ENCODE measurements at places on chromosomes 3 and 15.
A peak's percentile ranks its signal among the peaks of the same experiment; 100 is the strongest.

- no peak for DNase-seq
These were observed 13.1 kb upstream of the LRTM1 start for GRCh38 chr3:54940971-54941370.

GRCh38 chr3:17444865-17445264, 297.6 kb downstream of the TBC1D5 start:
- DNase-seq = no peak

GRCh38 chr15:66112388-66112787, 141.2 kb downstream of the MEGF11 start:
- no peak for DNase-seq

GRCh38 chr3:55074796-55075195, 146.9 kb upstream of the LRTM1 start:
- no peak for DNase-seq

GRCh38 chr3:11392014-11392859, 120.0 kb downstream of the ATG7 start:
- DNase-seq = no peak

- no peak for DNase-seq
These were observed 76.8 kb downstream of the ATP2B2 start for GRCh38 chr3:10428406-10429091.

DNA sequence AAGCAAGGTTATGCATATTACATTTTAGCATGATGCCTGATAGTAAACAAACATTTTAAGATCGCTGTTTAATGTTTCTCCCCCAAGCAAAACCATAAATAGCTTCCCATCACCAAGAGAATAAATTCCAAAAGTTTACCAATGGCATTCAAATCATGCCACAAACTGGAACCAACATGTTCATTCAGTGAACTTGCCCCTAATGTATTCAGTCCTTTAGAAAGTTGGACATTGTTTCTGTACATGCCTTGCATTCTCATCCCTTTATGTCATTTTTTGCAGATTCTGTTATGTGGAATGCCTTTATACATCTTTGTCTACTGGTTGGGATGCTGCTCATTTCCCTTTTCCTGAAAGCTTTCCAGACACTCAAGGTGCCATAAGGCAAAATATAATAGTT, 105.5 kb downstream of the PYDC2 start:
- no peak for DNase-seq

GRCh38 chr15:81885135-81885534, 160.7 kb downstream of the MEX3B start:
- DNase-seq = no peak

- DNase-seq = no peak
These were observed 70.2 kb upstream of the BFSP2 start for GRCh38 chr3:133329626-133330025.

DNA sequence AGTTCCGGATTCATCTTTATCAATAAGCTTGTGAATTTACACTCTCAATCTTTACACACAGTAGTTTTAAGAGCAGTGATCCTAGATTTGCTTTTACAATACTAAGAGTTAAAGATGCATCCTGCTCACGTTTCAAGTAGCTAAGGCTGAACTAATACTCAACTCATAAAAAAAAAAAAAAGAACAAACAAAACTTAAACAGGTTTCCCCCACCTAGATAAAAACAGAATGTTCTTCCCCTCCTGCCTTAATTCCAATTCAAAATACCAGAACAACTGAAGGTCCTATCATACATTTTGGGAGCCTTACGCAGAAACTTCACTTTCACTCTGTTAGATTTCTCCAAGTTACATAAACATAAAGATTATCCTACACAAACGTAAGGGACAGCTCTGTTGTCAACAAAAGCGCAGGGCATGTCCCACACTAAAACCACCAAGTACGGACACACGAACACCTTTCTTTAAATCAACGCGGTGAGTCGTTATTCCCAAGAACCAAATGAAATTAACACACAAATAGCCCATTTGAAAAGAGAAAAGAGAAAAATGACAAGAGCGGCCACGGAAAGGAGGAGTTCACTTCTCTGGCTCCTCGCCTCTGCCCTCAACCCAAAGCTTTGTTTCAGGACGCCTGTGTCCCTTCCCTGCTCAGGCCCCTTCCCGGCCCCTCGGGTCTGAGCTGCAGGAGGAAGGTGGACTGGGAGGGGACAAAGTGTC, 941 bp downstream of the CBLB start:
- DNase-seq = no peak

DNA sequence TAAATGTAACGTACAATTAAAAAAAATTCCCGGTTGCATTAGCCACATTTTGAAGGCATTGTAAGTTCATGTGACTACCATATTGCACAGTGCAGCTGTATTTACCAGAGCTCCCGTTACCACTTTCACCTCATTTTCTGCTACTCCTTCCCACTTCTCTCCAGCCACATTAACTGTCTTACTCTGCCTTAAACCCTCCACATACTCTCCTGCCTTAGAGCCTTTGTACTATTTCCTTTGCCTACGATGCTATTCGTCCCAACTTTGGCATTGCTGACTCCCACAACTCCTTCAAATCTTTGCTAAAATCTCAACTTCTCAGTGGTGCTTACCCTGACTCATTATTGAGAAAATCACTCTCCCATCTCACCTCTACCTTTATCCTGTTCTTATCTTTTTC, 115.2 kb downstream of the CADM2 start:
- DNase-seq = no peak

DNA sequence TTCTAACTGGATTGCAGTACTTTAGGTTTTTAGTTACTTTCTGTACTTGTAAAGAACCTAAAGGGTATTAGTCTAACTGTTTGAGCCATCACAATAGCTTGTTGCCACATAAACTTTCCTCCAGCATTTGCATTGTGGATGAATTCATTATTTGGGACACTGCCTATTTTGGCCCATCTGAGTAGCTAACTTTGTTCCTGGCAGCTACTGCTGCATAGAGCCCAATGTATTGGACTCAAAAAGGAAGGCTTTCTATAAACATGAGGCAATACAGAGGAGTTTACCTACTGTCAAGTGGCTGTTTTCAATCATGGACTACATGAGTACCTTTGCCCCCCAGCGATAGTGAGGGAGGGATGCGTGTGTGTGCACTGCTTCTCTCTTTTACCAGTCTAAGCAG, 1.9 kb downstream of the ROBO2 start:
- DNase-seq = no peak

GRCh38 chr3:12839156-12839946, 2.0 kb downstream of the RPL32 start:
- DNase-seq = no peak

DNA sequence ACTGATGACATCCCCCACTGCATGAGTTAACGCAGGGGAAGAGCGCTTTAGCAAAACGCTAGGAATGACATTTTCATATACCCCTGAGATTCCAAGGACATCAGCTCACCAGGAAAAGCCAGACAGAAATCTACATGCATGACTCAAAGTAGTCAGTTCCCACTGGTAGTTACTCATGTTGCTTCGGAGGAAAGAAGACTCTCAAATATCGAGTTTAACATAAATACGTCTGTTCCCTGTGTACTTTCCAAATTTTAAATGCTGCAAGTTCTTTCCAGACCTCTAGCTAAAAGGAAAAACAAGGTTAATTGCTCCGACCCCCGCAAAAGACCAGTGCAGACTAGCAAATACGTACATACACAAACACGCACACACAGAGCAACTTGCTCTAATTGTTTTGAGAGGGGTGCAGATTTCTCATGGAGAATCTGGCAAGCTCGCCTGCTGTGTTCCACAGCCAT, 115.4 kb upstream of the PRICKLE2 start:
- DNase-seq = no peak

- DNase-seq = no peak
These were observed 375.5 kb upstream of the CFAP20DC start for GRCh38 chr3:59425371-59425770.

- no peak for DNase-seq
These were observed 15.0 kb downstream of the NEK10 start for GRCh38 chr3:27354161-27354560.

GRCh38 chr3:37256447-37256846, 82.1 kb upstream of the LRRFIP2 start:
- no peak for DNase-seq

GRCh38 chr3:103657756-103658155, 1222.9 kb downstream of the ZPLD1 start:
- no peak for DNase-seq

- no peak for DNase-seq
These were observed 128.3 kb upstream of the BFSP2 start for GRCh38 chr3:133271539-133271938.

GRCh38 chr3:37907906-37908305, 46.2 kb downstream of the CTDSPL start:
- no peak for DNase-seq

DNA sequence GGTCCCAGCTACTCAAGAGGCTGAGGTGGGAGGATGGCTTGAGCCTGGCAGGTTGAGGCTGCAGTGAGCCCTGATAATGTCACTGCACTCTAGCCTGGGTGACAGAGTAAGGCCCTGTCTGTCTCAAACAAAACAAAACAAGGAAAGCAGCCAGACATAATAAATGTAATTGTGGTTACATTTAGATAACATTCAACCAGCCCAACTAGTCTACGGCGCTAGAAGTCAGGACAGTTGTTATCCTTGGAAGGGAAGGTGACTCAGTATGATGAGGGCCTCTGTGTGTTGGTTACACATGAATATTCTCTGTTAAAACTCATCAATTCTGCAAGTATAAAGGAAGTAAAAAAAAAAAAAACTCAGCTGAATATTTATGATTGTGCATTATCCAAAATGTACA, 27.0 kb upstream of the CSPG5 start:
- no peak for DNase-seq

DNA sequence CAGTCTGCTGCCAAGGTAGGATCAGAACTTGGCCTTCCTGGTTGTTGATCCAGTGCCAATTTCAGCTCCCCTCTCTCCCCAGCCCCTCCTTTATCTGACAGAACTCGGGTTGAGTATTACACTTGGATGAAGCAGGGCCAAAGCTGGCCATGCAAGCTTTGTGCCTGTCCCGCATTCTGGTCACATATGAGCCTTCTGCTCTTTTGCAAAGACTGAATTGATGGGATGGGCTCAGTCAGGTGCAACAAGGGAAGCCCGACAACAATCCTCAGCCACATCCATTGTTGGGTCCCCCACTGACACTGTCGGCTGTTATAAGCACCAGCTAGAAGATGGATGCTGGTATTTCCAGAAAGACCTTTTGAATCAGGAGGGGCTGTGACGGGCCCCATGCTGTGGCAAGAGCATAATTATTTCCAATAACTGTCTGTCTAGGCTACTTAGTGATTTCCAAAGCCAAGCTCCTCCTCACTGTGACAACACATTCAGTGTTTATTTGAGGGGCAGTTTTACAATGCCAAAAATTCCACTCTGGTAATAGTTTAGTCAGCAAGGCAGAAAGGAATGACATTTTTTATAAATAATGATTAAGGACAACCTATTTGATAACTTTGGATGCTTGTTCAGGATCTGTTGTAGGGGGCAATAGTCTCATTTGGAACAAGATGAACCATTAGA, 146.8 kb upstream of the FRMD4B start:
- no peak for DNase-seq

DNA sequence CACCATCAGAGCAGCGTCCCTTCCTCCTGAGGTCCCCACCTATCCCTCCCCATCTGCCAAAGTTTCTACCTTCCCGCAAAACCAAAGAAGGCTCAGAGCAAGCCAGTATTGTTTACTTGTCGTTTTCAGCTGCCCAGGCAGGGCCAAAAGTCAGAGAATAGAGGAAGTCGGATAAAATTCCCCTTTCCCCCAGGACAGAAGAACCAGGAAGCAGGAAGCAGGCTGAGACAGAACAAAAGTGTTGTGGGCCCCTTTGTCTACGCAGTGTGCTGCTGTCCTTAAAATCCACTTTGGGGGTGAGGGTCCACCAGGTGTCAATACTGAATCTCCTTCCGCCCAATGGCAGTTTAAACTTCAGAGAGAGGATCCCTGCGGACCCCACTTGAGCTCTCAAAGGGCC, 18.5 kb upstream of the RPL32 start:
- DNase-seq = no peak

- DNase-seq = no peak
These were observed 116.5 kb downstream of the CMSS1 start for GRCh38 chr3:99933971-99934750.

- no peak for DNase-seq
These were observed 4.3 kb upstream of the UACA start for GRCh38 chr15:70767667-70768066.

DNA sequence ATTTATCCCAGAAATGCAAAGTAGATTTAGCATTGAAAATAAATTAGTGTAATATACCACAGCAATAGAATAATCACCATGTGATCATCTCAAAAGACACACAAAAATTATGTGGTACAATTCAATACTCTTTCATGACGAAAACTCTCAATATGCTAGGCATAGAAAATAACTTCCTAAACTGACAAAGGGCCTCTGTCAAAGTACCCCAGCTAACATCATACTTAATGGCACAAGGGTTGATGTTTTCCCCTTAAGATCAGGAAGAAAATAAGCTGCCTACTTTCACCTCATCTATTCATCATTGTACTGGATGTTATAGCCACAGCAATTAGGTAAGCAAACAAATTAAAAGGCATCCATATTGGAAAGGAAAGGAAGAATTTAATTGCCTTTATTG, 22.7 kb upstream of the NIPA2 start:
- no peak for DNase-seq

DNA sequence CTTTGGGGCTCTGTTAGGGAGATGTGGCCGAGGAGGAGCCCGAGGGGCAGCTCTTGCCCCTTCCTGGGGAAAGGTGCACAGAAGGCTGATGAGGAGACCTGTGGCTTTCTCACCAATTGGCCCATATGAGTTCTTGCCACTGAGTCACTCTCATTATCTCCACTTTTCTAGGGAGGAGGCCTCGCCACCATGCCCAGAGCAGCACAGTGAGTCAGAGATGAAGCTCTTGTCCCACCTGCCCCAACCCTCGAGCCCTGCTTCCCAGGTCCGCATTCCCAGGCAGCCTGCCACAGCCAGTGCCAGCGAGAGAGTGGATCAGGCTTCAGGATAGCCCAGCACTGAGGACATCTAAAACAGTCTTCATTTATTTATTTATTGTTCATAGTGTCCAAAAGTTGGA, 53.5 kb downstream of the AMOTL2 start:
- no peak for DNase-seq

DNA sequence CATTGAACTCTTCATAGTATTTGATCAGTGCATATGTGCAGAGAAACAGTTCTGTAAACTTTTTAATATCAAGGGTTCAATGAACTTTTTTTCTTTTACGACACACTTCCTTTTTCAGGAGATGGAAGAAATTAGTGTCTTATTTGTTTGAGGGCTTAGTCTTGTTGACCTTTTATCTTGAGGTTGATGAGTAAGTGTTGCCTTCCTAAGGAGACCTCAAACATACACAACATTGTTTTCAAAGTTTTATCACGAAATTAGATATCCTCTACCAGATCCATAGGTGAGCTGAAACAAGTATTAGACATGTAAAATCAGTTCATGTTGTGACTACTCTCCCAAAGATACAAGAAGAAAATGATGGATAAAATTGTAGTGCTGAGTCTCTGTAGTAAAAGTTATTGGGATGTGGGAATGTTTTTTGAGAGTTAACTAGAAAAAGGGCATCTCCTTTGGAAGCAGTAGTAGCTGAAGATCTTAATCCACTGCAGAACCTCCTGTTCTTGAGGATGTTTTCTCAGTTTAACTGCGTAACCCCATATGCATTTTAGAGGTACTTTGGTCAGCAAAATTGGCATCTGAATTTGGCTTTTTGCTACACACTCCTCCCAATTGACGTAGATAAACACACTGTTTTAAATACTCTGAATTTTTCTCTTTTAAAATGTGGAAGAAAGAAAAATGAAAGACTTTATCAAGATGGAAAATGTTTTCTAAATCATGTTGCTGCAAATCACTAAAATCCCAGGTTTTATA, 116.8 kb downstream of the GALK2 start:
- DNase-seq = no peak

GRCh38 chr3:61777483-61777882, 216.1 kb downstream of the PTPRG start:
- DNase-seq = no peak

- peak; percentile 57 for DNase-seq
These were observed 84.0 kb upstream of the SKOR1 start for GRCh38 chr15:67741308-67741707.
